ENCODE measurements at places on chromosomes 6 and 20. TPM values are rescaled to one million over a fixed set of nuclear protein-coding genes. Genes with fewer than 3 reads are reported as not detected.
A peak's percentile ranks its signal among the peaks of the same experiment; 100 is the strongest.

GRCh38 chr6:28336284-28337120, 554 bp upstream of the ZSCAN31 start:
- H3K4me1 ChIP-seq = peaks cover 18% of the 10 kb centered on the region
- DNase-seq = peak; percentile 67
- peak overlapping the region; percentile 84 for H3K4me3 ChIP-seq
- H3K27ac ChIP-seq = peak overlapping the region; percentile 95
- H3K36me3 ChIP-seq = no peaks in the 10 kb centered on the region
- peaks cover under 1% of the 10 kb centered on the region for H3K27me3 ChIP-seq

GRCh38 chr6:30682143-30683117, 4.0 kb downstream of the PPP1R18 start:
- peak overlapping the region; percentile 97 for H3K27ac ChIP-seq
- DNase-seq = peak; percentile 96
- no peaks in the 10 kb centered on the region for H3K36me3 ChIP-seq

- no peak overlapping the region for H3K27ac ChIP-seq
- H3K27me3 ChIP-seq = no peaks in the 10 kb centered on the region
- H3K4me3 ChIP-seq = no peak overlapping the region
- no peaks in the 10 kb centered on the region for H3K36me3 ChIP-seq
- DNase-seq = peak; percentile 21
Observed at GRCh38 chr20:58839991-58840747, 10.5 kb downstream of the GNAS-AS1 start.

DNA sequence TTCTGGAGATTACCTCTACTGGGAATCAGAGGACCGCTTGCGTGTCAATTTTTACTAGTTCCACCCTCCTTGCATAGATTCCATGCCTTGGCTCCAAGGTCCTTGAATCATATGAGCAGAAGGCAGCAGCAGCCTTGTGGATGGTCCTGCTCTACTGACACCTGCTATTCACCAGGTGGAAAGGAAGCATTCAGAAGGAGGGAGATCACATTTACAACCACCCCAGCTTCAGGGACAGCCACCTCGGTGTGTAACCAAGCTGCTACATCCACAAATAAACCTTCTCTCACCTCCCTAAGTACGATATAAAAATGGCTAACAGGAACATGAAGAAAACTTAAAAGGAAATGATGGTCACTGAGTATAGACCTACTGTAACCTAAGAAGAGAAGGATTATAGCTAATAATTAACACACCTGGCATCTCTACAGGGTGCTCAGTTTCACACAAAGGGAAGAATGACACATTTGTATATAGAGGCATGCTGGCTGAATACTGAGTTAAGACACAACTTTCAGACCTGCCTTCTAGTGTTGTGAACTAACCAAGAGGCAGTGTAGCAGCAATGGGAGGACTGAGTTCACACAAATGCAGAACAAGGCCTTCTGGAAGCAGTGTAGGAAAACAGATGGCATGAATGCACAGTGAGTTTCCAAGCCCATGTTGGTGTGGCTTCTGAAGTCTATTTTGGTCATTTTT, 46.3 kb upstream of the SRPK1 start:
- H3K4me1 ChIP-seq = no peaks in the 10 kb centered on the region
- H3K27me3 ChIP-seq = no peaks in the 10 kb centered on the region
- no peak for DNase-seq
- H3K27ac ChIP-seq = no peak overlapping the region
- no peak overlapping the region for H3K4me3 ChIP-seq

- H3K4me3 ChIP-seq = peak overlapping the region; percentile 91
- peak overlapping the region; percentile 85 for H3K27ac ChIP-seq
- H3K4me1 ChIP-seq = peaks cover 63% of the 10 kb centered on the region
- peaks cover 3% of the 10 kb centered on the region for H3K36me3 ChIP-seq
Observed at GRCh38 chr6:33323623-33323948, 6.0 kb upstream of the ZBTB22 start.

DNA sequence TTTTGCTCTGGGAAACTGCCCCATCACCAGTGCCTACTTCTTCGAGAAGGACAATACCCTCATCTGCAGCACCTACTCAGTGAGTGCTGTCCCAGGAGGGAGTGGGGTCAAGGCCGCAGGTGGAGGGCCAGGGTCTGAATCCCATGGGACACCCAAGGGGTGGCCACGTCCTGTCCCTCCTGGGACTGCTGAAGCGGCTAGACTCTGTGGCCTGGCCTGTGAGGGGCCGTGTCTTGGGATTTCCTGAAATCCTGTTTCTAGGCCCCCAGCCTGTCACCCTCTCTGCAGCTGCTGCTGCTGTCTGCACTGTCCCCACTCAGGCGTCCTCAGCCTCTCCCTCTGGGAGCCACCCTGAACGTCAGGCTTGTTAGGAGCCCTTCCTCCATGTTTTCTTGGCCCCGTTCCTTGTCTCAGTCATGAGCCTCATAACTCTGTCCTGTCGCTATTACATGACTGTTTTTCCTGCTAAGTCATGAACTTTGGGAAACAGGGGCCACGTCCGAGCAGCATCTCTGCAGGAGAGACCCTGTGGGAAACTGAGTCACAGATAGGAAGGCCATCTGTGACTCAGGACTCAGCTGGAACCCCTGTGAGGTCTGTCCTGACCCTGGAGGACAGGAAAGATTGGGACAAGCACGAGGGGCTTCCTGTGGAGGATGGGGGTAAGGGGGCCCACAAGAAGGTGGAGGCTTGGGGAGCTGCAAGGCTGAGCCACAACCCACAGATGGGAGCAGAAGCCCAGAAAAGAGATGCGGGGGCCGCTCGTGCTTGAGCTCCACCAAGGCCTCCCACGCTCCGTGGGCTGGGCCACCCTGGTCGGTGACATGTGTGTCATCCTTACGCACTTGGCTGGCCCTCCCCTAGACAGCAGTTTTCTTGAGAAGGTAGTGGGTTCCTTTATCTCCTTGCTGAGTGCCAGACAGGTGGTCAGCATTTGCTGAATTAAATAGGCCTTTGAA, 49.9 kb downstream of the EFCAB8 start:
- H3K27ac ChIP-seq = no peak overlapping the region
- H3K4me1 ChIP-seq = no peaks in the 10 kb centered on the region
- no peaks in the 10 kb centered on the region for H3K27me3 ChIP-seq
- H3K36me3 ChIP-seq = no peaks in the 10 kb centered on the region
- H3K4me3 ChIP-seq = no peak overlapping the region

DNA sequence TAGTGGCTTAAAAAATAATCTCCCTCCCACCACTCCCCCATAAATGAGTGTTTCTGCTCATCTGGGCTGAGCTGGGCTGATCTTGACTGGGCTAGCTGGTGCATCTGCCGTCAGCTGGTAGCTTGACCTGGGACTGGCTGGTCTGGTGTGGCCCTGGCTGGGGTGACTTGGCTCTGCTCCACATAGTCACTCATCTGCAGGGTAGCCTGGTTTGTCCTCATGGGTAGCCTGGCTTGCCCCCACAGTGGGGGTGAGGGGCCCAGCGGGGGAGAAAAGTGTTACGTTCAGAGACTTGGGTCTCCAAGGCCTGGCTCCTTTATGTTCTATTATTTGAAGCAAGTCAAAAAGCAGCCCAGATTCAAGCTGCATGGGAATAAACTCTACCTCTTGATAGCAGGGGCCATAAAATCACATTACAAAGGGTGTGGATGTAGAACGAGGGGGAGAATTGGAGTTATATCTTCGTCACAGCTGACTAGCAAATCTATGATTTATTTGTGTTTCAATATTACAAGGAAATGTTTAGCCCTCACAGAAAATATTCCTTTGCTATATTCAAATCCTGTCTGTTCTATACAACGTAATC, 32.9 kb downstream of the EDN3 start:
- H3K27me3 ChIP-seq = no peaks in the 10 kb centered on the region
- no peaks in the 10 kb centered on the region for H3K36me3 ChIP-seq
- DNase-seq = no peak
- no peak overlapping the region for H3K27ac ChIP-seq

GRCh38 chr20:61631751-61632150, 379.7 kb downstream of the CDH4 start:
- DNase-seq = no peak
- no peaks in the 10 kb centered on the region for H3K36me3 ChIP-seq
- no peak overlapping the region for H3K27ac ChIP-seq
- no peaks in the 10 kb centered on the region for H3K4me1 ChIP-seq
- H3K4me3 ChIP-seq = no peak overlapping the region

- peaks cover 37% of the 10 kb centered on the region for H3K4me1 ChIP-seq
- H3K36me3 ChIP-seq = peaks cover 14% of the 10 kb centered on the region
- peak; percentile 95 for DNase-seq
- no peaks in the 10 kb centered on the region for H3K27me3 ChIP-seq
Observed at GRCh38 chr6:33788694-33789549, at the start of gene LEMD2. Gene LEMD2 (minus strand): TSS chr6:33789130. CDS start chr6:33789116, 14 bp downstream.

DNA sequence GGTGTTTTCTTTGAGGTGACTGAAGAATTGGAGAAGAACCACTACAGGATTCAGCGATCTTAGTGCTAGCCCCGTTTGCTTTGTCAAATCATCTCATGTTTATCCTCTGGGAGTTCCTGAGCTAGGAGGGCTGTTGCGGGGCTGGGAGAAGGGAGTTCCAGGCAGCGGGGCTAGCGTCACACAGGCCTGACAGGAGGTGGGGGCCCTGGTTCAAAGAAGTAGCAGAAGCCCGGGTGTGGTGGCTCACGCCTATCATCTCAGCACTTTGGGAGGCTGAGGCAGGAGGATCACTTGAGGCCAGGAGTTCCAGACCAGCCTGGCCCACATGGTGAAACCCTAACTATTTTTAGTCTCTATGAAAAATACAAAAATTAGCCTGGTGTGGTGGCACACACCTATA, 33.2 kb upstream of the SULF2 start:
- DNase-seq = no peak
- H3K27ac ChIP-seq = no peak overlapping the region
- H3K4me3 ChIP-seq = no peak overlapping the region
- H3K27me3 ChIP-seq = no peaks in the 10 kb centered on the region
- peaks cover 6% of the 10 kb centered on the region for H3K4me1 ChIP-seq

- no peak overlapping the region for H3K27ac ChIP-seq
- H3K4me3 ChIP-seq = no peak overlapping the region
- DNase-seq = no peak
- H3K27me3 ChIP-seq = no peaks in the 10 kb centered on the region
Observed at GRCh38 chr6:157438611-157439111, 57.7 kb downstream of the ZDHHC14 start.

DNA sequence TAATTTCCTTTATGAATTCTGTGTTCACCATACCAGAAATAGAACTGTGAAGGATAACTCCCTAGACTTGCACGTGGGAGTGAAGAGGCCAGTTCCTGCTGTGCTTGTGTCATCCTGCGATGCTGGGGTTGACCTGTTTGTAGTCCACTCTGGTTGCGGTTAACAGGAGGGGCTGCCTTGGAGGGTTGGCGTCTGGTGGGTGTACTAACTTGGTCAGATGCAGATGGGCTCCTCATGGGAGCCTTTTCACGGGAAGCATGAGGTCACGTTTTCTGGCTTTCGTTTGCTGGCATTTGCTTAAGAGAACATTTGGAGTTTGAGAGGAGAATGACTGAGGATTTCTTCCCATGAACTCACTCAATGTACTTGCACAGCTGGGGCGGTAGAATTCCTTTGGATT, 41.2 kb downstream of the IGF2R start:
- H3K4me1 ChIP-seq = no peaks in the 10 kb centered on the region
- H3K27me3 ChIP-seq = no peaks in the 10 kb centered on the region
- H3K27ac ChIP-seq = no peak overlapping the region
- DNase-seq = no peak

- no peaks in the 10 kb centered on the region for H3K4me1 ChIP-seq
- H3K27me3 ChIP-seq = no peaks in the 10 kb centered on the region
- DNase-seq = no peak
- no peak overlapping the region for H3K4me3 ChIP-seq
- no peak overlapping the region for H3K27ac ChIP-seq
Observed at GRCh38 chr6:37311741-37312473, 41.9 kb upstream of the RNF8 start.

DNA sequence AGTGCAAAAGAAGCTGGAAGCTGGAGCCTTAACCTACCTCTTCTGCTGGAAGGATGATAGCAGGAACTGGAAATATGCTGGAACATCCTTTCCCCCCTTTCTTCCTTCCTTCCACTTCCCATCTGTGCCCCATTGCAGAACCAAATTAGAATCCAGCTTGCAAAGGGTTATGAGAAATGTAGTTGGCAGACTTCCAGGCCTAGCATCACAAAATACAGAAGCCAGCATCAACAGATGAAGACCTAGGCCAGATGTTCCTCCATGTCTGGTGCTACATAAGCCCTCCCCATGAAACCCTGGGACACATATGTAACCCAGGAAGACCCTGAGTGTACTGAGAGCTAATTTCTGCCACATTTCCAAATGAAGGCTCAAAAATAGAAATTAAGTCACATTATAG, 40.0 kb upstream of the TFAP2B start:
- no peaks in the 10 kb centered on the region for H3K36me3 ChIP-seq
- H3K27me3 ChIP-seq = no peaks in the 10 kb centered on the region
- H3K4me1 ChIP-seq = no peaks in the 10 kb centered on the region
- no peak for DNase-seq
- H3K4me3 ChIP-seq = no peak overlapping the region

Gene TBXT
- not detected for total RNA-seq

Gene TP53TG5
- not detected for total RNA-seq

Gene BTN1A1
- 0.74 TPM for total RNA-seq

Gene RAMACL
- 3.3 TPM for total RNA-seq

Gene SMIM29
- total RNA-seq = 41.1 TPM

Gene KCNK17
- total RNA-seq = not detected
